ENCODE measurements at places on chromosomes 5 and 9.

GRCh38 chr5:25552871-25553481 lies 908.2 kb upstream of the CDH10 start:
- DNase-seq = no peak

GRCh38 chr9:130112538-130113151 lies 58.9 kb downstream of the GPR107 start:
- no peak for DNase-seq

DNA sequence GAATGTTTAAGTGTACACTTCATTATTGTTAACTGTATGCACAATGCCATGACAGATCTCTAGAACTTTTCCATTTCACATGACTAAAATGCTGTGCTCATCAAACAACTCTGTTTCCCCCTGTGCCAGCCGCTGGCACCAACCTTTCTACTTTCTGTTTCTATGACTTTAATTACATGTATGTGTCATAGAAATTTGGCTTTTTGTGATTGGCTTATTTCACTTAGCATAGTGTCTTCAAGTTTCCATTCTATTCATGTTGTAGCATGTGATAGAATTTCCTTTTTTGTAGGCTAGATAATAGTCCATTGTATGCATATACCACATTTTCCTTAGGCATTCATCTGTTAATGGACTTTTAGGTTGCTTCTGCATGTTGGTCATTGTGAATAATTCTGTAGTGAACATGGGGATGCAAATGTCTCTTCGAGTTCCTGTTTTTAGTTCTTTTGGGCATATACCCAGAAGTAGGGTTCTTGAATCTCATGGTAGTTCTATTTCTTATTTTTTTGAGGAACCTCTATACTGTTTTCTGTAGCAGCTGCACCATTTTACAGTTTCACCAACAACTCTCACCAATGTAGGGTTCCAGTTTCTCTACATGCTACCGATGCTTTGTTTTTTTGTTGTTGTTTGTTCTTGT lies 184.4 kb upstream of the DMRT1 start:
- DNase-seq = no peak

- DNase-seq = no peak
These were observed 191.9 kb downstream of the ATP10B start for GRCh38 chr5:160660132-160660531.

DNA sequence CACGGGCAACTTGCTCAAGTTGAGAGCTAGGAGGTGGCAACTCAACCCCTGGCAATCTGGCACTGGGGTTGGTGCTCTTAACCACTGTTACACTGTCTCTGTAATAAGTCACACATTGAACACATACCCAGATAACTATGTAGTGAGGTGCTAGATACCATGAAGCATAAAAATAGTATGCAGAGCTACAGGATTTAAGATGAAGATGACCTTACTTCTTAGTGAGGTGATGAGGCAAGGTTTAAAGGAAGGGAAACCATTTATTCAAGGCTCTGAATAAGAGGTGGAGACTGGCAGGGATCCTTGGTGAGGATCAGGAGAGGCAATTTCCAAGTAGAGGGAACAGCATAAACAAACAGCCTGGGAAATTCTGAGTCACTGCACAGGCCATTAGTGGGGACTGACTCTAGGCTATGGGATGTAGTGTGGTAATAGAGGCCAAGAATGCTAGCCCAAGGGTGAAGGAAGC lies 67.6 kb upstream of the NR3C1 start:
- DNase-seq = no peak

- DNase-seq = no peak
These were observed 161.8 kb downstream of the ICE1 start for GRCh38 chr5:5584236-5584745.

- DNase-seq = no peak
These were observed 147.6 kb downstream of the NR2F1-AS1 start for GRCh38 chr5:93433422-93433821.

DNA sequence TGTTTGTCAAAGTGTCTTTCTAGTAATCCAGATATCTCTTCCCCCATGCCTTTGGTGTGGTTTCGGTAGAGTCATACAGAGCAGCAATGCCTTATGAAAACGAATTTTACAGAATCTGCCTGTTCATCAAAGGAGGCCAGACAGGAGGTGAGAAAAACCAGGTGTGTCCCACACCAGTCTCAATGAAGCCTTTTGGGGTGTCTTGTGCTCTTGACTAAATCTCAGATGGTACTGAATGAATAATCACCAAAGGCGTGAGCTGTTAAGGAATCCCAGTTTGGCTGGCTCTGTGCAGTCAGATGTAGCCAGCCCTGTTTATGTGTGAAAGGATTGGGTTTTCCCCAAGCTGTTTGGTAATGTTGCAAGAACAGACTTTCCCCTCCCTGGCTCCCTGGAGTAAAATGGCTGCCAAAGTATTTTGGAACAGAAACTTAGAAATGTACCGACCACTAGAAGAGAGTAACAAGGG lies 70.8 kb upstream of the CDKN2B start:
- DNase-seq = peak; percentile 42

DNA sequence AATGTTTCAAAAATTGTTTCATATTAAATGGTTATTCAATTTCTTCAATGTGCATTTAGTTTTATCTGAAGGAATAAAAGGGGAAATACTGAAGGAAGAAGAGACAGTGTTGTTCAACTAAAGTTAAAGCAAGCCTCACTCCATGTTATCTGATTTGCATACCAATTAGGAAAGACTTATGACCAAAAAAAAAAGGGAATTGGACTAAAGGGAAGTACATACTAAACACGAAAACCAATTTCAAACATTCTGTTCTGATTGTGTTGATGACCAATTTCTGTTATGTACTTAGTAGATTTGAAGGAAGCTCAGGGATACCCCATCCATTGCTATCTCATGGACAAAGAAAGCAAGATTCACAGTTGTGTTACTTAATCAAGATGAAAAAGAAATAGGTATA lies 4.9 kb upstream of the GAPT start:
- no peak for DNase-seq

DNA sequence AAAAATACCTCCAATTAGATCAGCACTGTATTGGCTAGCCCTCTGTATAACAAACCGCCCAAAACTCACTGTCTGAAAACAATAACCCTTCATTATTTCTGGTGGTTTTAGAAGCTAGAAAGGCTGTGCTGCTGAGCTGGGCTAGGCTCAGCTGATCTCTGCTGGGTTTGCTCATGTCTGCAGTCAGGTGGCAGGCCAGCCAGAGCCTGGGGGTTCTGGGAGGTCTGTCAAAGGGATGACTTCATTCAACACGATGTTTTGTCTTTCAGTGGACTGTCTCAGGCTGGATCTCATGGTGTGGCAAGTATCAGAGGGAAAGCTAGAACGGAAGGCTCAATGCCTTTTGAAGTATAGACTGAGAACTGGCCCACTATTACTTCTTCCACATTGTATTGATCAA lies 335.1 kb upstream of the DMAC1 start:
- DNase-seq = no peak

DNA sequence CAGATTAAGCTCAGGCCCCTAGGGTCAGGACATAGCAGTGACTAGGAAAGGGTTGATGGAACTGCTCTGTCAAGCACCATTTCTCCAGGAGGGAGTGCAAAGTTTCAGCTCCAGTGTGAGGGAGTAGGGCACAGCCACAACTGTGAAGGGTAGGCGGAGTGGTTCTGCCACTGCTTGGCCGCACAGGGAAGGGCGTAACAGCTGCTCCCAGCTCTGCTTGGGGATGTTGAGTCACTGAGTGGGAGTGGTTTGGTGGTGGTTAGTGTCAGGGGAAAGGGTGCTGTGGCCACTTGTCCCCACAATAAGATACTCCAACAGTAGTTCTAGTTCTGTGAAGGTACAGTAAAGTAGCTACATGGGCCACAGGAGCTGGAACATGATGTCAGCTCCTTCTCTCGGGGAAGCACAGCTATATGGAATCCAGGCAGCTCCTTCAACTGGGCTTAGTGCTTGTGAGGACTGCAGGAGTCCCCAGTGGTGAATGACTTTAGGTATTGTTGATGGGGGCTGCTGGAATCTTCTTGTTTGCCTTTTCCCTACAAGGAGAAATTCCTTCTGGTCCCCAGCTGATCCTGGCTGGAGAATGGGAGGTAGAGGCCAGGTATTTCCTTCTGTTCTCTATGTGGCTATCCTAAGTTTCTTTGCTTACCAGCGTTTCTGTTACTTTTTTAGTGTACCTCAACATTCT lies 314.5 kb downstream of the SPATA31D1 start:
- DNase-seq = no peak

- no peak for DNase-seq
These were observed 341.4 kb downstream of the DIRAS2 start for GRCh38 chr9:90301277-90301653.

DNA sequence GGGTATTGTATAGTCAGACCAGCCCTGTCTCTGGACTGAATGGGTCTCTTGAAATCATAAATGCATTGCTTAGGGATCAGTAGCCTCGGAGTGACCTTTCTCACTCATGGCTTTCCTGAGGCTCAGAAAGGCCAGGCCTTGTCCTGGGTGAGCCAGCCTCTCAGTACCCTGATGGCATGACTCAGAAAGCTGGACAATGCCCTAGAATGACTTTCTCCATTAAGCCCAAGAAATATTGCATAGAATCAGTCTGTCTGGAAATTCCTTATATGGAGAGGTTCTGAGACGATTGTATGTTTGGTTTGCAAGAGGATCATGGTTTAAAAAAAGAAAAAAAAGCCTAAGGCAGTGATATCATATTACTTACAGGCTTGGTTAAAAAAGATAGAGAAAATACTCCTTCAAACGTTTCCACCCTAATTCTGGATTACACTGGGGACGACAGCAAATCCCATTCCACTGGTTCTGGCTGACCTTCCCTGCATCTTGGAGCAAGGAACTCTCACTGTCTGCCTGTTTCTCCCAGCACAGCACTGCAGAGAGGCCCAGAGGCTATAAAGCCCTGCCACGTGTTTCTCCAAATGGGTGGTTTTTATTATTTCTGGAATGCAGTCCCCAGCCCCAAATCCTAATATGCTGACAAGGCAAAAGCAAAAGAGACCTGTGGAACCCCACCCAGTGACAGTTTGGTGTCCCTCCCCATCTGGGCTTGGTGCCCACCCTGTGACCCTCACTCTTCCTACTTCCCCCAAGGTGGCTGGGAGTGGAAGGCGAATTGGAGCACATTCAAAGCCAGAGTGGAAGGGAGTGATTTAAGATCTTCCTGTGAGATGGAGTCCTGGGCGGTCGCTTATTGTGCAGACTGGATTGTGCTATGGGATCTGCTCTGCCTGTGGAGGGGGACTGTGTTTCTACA lies 34.4 kb downstream of the MAP1B start:
- DNase-seq = no peak

- DNase-seq = no peak
These were observed 24.0 kb downstream of the SYK start for GRCh38 chr9:90825586-90825985.

- DNase-seq = no peak
These were observed 5.3 kb upstream of the BICD2 start for GRCh38 chr9:92769990-92770359.

DNA sequence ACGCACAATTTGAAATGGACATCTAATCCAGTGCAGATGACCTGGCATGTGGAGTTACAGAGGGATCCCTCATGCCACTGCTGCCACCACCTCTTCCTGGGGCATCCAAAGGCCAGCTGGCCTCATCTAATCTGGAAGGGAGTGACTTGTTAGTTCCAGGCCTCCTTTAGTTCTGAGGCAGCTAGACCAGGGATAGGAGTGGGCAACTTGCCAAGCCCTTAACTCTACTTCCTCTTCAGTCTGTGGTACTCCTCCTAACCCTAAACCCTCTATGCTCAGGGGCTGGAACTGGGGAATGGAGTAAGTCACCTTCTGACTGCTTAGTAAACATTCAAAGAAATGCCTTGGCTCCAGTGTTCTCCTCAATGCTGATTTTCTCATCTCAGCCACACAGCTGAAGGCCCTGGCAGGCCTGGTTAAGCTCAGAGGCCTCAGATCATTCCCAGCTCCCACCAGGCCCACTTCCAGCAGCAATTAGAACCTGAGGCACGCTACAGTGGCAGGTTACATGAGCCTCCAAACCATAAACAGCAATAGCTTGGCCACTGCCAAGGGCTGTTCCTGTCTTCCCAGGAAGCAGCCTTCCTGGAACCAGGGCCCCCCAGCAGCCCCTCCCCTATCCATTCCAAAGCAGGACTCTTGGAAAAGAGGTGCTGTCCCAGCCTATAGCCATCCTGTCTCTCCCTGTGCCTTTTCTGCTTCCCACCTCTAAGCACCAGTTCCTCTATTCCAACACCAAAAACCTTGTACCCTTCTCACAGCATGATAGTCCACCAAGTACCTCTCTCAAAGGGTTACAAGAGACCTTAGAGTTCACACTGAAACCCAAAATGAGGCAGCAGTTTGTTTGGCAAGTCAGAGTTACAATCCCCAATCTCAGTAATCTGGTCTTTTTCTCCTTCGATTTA lies 2.0 kb downstream of the EIF4EBP3 start:
- DNase-seq = no peak

GRCh38 chr5:166507810-166508425 lies 1783.5 kb upstream of the WWC1 start:
- DNase-seq = no peak
